ENCODE measurements at places on chromosomes 3 and 15.

GRCh38 chr15:46301826-46302225, 667.0 kb downstream of the SQOR start:
- no peak for DNase-seq

DNA sequence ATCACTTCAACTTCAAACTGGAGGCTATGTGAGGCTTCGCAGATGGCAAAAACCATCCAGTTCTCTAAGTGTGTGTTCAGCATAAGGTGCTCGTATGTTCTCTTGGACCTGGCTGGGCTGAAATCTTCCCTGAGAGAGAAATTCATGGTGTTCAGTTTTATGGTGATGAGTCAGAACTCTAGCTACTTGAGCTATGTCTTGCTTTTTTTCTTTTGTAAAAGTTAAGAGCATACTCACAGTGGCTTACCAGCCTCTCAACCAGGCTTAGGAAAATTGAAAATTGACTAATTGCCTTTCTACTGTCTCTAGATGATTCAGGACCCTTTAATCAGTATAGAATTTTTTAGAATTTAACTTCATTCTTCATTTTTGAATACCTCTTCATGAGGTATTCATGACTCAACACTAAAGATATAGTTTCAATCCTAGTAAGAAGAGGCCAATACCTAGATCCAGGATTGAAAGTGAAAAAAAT, 617.5 kb downstream of the TBL1XR1 start:
- DNase-seq, result no peak

DNA sequence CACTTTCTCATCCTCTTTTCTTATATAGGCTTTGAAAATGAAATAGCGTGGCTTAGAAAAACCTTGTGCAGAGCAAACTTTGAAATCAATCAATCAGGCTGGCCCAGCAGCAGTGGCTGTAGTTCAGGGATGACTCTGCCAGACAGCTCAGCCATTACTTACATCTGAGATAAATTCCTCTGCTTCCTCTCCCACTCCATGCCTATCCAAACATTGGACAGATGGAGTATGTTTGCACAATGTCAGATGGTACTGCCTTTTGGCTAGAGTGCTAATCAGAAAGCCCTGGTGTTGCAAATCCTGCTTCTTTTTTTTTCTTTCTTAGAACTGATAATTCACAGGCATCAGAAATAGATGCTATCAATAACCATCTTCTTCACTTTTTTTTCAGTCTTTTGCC, 1065.1 kb downstream of the AGBL1 start:
- no peak for DNase-seq

DNA sequence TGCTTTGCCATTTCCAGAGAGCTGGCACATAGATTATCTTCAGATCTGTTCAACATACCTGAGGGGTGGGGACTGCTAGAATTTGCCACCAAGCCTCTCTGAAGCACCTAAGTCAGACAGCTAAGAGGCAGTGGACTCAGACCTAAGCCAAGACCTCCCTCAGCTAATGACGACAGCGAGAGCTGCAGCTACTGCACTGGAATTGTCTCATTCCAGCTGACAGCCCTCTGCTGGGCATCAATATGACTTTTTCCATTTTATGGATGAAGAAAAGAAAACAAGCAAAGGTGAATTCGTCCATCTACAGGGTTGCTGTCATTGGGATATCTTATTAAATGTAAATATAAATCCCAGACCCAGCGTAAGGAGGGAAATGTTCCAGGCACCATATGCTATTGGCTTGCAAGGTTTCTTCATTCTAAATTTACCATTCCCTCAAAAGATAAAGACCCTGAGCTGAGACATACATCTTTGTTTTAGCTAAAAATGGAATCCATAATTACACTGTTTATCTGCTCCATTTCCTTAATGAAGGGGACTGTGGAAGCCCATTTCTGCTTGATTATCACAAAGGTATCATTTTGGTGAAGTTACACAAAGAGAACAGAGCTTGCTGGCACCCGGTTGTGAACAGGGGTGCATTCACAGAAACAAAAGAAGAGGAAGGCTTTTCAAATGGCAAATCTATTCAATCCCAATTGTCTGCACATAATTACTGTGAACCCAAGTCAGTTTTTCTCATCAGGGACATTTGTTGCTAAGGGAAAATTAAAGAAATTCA, 85.5 kb upstream of the LRTM1 start:
- no peak for DNase-seq

DNA sequence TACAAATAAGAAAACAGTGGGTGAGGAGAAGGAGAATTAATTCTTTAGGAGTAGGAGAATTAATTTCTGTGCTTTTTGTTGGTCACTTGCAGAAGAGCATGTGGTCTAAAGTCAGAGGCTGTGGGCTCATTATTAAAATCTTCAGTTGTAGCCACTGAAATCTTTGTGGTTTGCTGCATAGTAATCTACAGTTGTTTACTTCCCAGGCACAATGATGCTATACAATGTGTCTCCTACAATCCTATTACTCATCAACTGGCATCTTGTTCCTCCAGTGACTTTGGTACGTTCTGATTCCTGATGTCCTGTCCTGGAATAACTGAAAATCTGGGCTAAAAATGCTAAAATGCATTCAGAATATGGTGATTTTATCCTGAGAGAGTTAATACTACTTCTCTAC, 21.0 kb downstream of the IFT122 start:
- no peak for DNase-seq

- DNase-seq, result no peak
These were observed 1.0 kb downstream of the RASSF1 start for GRCh38 chr3:50339485-50340146.

- no peak for DNase-seq
These were observed 166.2 kb upstream of the NSMCE3 start for GRCh38 chr15:29435811-29436210.

DNA sequence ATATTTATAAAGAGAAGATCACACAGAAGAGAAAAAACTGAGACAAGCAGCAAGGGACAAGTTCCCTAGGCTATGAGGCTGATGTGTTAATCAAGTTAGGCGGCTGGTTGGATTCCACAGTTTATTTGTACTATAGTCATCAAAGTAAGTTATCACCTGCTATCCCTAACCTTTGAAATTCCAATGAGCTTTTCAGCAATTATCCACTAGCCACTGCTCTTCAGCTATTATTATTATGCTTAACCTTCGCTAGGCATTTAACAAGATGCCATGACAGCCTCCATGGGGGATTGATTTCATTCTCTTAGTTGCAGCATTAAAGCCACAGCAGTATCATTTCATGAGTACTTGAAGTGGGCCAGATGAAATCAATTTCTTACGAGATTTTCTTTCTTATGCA, 699.5 kb upstream of the NAALADL2 start:
- no peak for DNase-seq

DNA sequence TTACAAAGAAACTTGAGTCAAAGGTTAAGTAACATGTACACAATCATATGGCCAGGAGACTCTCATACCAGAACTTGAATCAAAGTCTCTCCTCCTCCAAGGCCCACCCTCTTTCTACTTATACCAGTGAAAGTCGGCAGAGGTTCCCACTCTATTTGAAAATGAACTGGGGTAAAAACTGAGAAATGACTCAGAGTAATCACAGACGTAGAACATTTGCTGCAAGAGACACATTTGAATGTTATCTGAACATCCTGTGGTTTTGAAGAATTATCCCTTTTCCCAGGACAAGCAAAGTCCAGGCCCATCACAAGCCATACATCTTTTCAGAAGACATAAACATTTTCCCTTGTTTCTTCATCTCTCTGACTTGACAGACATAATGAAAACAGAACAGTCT, 55.8 kb downstream of the SHOX2 start:
- DNase-seq, result no peak
